Esophagus squamous epithelium (tissue), 5 donors: ENCODE measurements at places on chromosomes 5 and 9.

DNA sequence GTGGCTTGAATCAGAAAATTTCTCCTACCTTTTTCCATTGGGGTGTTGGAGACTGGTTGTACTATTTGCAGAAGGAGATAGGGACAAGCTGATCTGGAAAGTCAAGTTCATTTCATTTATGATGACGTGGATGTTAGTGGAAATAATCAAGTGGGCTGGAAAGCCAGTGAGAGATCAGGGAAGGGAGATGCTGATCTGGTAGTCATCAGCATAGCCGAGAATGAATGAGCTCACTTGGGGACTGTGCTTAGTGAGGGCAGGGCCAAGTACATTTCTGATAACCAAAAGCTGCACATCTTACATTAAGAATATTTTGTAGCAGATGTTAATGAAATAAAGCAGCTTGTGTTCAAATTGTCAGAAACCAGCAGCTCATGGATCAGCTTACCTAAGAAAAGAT lies 12.1 kb downstream of the MAN2A1 start:
- DNase-seq: no peak

- DNase-seq: no peak
These were observed 18.7 kb downstream of the DAPK1 start for GRCh38 chr9:87516222-87516925.

GRCh38 chr9:116572095-116572748 lies 114.9 kb upstream of the TRIM32 start:
- no peak for DNase-seq

GRCh38 chr9:21919377-21920362 lies 74.5 kb downstream of the CDKN2A start:
- DNase-seq: no peak

GRCh38 chr5:164097749-164098148 lies 592.3 kb downstream of the MAT2B start:
- DNase-seq: no peak

DNA sequence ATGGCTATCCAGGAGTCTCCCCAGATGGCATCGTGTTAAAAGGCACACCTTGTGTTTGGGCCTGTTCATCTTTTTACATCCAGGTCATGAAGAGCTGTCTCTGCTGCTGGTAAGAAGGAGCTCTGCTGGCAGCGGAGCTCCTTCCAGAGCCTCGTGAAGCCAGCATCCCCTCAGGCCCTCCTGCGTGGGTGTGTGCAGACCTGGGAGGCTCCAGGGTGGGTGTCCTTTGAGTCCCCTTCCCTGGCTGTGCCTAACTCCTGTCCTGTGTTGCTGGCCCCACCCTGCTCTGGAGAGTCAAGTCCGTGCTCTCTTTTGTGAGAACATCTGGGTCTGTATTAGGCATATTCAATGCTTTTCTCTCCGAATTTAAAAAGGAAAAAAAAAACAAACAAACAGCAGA lies 149.6 kb upstream of the IRX2 start:
- no peak for DNase-seq

DNA sequence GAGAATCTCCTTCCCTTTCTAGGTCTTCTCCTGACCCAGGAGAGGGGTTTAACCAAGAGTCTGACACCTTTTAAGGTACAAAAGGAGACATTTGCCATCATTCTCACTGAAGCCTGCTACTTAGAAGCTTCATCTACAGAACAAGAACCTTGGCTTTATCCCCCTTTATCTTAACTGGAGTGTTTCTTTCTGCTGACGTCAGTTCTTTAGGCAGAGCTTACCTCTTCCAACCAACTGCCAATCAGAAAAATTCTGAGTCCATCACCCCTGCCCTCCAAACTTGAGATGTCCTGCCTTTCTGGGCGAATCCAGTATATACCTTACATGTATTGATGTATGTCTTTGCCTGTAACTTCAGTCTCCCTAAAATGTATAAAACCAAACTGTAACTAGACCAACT lies 37.2 kb downstream of the PLEKHG4B start:
- DNase-seq: no peak

DNA sequence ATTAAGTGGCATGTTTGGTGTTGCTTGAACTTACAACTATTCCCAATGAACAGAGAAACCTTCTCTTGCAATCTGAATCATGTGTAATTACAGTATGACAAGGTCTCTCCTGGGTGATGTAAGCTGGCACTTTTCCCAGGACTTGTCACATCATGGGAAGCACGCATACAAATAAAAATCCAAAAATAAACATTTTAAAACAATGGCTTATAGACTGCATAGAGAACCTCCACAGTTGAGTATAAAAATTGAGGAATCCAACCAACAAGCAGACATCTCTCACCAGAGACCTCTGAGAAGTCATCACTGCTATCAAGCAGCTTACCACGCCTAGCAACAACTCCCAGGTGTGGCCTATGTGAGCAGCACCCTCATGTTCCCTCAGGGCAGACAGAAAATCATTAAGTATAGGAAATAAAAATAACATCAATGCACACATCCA lies 3.9 kb downstream of the MLLT3 start:
- DNase-seq: no peak

DNA sequence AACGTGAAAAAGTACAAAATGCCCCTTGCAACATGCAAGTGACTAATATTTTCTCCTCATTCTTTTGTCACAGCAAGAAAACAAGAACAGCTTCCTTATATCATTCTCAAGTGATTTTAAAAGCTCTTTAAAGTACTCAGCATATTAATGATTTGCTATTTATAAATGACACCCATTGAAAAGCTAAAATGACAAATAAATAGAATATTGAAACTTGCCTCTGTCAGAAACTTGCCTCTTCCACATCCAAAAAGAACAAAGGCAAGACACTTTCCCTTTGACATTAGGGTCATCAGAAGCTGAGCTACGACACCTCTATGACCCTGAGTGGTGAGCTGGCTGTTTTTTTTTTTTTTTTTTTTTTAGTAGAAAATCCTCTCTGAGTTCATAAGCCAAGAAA lies 339.6 kb upstream of the ITGA1 start:
- DNase-seq: no peak

DNA sequence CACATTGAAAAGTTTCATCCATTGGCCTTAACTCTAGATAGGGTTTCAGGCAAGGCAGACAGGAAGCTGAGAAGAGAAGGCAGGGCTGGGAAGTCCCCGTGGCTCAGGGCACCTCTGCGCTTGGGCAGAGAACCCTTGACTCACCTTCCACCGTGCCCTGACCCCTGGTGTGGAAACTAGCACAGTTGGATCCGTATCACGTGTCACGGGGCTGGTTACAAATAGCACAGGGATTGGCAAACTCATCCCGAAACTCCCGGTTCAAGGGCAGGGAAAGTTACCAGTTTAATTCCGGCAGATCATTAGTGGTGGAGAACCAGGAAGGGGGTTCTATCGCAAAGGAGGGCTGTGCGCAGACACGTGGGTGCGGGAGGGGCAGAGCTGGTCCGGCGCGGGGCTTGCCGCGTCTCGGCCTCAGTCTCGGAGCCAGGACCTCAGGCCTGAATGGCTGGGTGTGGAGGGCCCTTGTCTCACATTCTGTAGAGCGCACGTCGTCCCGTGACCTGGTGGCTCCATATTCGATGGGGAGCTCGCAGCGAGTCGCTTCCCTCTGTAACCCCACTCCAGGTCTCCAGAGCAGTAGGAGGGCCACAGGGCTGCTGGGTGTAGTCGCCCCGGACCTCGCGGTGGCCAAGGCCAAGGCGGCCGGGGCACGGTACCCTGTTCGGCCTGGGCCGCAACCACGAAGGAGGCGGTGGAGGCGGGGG lies 771 bp upstream of the TMEM171 start:
- no peak for DNase-seq

GRCh38 chr5:65020492-65020891 lies 251.8 kb downstream of the CWC27 start:
- DNase-seq: no peak

DNA sequence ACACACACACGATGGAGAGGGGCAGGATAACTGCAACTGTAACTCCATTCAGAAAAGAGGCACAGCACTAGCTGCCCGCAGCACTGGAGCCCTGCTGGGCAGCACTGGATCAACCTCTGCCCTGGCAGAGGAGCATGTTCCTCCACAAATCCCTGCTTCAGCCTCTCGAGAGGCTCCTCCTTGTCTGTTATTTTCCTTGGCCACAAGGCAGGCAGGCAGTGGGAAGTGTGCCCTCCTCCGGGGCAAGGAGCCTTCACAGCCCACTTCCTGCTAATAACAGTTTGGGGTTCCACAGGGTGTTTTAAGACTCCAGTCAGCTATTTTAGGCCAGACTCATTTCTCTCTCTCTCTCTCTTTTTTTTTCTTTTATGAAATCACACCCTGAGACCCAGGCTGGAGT lies 11.8 kb downstream of the FXN start:
- no peak for DNase-seq

- no peak for DNase-seq
These were observed 183.6 kb upstream of the MAP3K1 start for GRCh38 chr5:56631719-56632118.

GRCh38 chr5:129042306-129042705 lies 52.2 kb upstream of the ISOC1 start:
- DNase-seq: no peak

DNA sequence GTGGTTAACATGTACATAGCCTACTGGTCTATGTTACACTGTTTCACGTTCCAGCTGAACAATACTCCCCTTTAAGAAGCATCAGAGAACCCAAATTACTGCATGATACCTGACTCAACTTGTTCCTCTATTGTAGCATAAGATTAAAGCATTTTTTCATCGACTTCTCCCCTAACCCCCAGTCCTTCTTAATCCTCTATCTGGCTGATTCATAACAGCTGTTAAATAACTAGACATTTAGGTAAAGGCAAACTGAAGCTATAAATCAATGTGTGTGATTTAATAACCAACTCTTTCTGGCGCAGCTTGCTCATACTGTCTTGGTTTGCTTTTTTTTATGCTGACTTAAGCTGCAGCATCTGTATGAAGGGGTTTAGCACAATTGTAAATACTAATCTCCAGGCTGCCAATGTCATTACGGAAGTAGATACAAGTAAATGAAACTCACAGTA lies 94.2 kb upstream of the MTAP start:
- DNase-seq: no peak

DNA sequence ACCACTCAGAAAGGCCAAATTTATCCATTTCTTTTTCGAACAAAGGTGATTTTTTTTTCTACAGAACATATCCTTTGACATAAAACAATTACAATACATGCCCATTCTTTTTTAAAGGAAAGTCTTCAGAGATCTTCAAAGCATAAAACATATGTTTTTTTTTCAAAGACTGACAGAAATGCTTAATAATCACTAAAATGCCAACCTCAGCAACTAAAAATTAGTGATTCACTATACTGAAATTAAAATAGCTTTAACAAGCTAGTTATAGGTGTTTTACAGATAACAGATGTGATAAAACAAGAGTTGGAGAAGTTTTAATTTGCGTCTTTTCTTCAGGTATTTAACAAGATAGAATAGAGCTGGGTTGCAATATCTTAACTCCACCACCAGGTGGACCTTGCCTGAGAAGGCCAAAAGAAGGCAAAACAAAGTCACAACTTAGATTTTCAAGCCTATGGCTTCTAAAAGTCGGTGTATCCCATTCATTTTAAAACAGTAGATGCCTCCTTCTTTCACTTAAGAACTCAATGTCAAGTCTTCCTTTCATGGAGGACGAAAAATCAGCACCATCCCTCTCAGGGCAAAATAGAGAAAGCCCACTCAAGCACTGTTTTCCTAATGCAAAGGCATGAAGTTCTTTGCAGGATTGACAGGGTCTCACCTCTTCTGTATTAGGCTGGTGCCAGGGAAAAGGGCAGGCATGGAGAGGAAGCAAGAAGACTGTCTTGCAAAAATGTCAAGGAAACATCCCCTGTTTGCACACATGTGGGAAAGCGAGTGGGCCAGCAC lies 31.1 kb upstream of the CPLX2 start:
- DNase-seq: no peak
